ENCODE measurements at places on chromosomes 3 and 15.

DNA sequence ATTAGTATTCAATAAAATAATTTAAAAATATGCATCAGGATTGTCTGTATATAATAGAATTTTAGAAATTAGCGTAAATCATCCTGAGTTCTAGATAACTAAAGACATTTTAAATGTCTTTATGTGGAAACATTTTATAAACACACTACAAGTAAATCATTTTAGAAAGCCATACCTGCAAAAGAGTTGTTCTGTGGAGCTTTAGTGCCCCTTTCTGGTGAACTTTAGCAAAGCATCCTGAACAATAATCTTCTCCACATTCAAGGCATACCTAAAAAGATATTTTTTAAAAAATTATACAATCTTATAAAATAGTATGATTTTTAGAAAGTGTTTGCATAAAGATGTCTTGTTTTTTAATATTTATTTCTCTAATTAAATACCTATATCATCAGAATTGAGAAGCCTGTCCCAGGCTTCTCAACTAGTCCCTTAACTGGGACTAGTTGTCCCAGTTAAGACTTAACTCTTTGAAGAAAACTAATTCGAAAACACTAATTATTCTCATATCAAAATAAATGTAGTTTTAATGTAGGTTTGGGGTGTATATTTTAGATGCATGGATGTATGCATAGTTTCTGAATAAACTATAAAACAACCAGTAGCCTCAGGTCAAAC is 29.7 kb downstream of the ZBBX start:
- DNase-seq: no peak

- no peak for DNase-seq
These were observed 56.7 kb upstream of the TSC22D2 start for GRCh38 chr3:150351398-150351797.

DNA sequence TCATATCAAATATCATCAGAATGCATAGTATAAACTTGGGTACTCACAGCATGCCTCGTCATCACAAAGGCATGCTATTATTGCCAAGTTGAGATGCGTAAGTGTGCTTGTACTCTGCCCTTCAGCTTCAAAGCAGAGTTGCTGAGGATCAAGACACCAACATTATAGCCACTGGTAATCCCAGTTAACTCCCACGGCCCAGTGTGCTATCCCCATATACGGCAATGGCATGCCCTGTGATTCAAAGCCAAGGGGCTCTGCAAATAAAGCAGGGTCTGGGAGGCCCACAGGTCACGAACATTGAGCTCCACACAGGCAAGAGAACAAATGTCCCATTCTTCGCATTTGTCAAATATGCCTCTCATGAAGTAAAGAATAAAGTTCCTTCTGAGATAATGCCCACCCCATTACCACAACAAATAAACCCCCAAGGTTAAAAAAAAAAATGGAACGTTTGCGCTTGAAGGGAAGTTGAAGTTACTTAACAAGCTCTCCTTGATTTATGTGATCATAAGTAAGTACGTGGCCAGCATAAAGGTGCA is 298.1 kb upstream of the NECTIN3 start:
- DNase-seq: no peak

DNA sequence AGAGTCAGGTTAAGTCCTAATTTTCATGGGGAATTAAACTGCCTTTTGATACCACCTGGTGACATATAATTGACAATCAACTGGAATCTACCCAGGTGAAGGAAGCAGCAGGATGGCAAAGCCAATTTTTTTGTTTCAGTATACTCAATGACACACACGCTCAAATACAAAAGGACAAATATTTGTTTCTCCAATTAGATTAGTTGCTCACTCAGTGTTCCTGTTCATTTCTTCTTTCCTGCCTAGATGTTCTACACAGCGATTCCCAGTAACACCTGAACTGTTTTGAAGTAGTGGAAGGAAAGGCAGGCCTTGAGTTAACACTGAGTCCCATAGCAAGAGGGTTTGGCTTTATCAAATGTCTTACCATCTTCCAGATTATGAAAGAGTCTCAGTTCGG is 157.5 kb downstream of the PDZRN3 start:
- DNase-seq: no peak

DNA sequence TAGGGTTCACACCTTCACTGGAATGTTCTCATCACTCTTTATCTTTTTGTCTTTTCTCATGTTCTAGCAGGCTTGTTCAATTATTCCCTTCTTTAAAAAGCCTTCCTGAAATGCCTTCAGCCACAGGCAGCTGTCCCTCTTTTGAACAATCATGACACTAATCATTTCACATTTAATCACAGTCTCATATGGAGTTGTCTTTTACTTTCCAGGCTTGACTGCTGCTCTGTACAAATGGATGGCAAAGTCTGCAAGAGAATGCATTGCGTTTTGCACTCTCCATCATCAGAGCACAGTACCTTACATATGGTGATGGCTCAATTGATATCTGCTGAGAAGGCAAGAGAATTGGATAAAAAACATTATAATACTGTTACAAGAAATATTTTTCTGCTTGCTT is 529.8 kb downstream of the DIPK2A start:
- no peak for DNase-seq

DNA sequence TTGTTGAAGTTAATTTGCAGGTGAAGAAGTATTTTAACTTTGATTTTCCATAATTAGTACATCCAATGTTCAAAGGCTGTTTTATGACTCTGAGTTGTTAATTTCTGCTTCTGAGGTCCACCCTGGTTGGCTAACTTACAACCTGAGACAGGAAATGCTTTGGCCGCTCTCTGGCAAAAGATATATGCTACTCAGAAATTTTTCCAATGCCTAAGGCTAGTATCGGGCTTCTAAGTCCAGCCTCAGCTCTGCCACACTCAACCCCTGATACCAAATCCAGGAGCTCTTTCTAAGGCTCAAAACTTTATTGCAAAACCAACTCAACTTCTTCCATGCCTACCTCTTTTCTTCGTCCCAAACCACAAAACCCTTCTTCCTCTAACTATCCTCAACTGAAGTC is 192.9 kb downstream of the NEK10 start:
- no peak for DNase-seq
